ENCODE measurements at places on chromosomes 3 and 15.

DNA sequence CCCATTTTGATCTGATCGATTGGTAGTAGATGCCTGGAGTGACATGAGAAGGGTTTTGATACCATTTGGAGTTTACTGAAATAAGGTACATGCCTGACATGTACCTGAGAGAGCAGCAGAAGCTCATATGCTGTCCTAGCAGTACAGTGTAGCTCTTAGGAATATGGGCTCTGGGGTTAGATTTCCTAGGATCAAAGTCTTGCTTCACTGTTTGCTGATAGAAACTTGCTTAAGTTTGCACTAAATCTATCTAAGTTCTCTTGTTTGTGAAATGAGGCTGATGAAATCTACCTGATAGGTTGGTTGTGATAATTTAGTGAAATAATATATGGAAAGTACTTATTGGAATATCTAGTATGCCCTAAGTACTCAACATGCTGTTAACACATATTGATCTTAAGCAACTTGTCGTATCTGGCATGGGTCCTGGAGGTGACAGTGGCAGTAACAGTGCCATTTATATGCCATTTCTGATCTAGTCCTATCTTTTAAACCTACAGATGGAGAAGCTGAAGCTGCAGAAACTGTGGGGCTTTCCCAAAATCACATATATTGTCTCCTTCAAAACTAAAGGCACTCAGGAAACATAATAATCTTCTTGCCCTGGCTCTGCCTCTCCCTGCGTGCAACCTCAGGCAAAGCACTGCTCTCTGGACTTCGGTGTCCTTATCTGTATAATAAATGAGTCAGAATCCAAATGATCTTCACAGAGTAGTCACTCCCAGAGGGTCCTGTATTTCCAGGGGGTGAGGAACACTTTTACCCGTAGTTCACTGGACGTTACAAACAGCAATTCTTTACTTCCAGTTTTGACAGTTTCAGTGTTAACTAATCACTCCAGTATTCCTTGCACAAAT lies 223.6 kb upstream of the SETMAR start:
- no peak for DNase-seq

DNA sequence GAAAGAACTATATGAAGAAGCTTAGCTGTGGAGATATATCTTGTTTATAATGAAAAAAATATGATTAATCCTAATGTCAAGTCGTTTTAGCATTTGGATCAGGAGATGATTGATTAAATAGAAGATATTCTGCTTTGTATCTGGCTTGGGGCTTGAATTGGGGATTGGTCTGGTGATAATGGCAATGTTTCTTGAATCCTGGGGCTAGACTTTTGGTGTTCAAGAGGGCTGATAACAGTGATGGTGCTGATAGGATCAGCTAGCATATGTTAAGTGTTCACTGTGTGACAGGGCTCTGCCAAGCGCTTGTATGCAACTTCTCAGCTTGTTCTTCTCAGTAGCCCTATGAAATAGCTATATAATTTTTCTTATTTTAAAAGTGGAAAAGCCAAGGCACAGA lies 20.2 kb downstream of the CNOT10 start:
- DNase-seq: no peak

DNA sequence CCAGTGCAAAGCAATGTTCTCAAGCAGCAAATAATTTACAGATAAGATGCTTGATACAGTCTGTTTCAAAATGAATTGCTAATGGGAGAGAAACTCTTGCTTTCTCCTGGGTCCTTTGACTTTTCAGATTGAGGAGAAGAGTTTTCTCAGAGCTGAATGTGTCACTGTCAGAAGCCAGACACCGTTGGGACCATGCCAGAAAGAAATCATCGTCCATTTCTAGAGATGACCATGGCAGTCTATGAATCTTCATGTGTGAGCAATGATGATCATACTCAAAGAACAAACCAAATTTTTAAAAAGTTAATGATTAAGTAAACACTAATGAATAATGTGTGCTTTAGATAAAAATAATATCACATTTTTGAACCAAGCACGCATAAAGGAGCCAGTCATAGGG lies 77.6 kb downstream of the ZNF385D start:
- DNase-seq: no peak

- DNase-seq: peak; percentile 44
Observed at GRCh38 chr15:42604894-42605744, 29.7 kb downstream of the STARD9 start.

DNA sequence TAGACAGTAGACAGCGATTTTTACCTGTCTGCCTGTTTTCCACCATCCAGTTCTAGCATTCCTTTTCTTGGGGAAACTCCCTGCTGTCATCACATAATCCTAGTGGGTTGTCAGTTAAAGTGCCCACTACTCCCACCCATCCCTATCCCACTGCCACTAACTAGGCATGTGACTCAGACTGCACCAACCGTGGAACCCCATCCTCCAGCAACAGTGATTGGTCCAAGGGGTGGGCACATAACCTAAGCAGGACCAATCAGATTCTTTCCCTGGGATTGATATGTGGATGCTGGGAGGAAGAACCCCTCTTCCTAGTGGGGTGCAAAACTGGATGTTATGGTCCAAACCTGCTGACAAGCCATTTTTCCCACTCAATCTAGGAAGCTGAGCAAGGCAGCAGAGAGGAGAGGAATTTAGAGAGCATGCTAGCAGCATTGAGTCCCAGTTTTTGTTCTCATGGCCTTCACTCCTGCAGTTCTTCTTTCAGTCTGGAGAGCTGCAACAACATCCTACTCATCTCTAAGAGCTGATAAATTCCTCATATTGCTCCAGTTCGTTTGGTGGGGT lies 3.9 kb upstream of the INSYN1 start:
- no peak for DNase-seq

DNA sequence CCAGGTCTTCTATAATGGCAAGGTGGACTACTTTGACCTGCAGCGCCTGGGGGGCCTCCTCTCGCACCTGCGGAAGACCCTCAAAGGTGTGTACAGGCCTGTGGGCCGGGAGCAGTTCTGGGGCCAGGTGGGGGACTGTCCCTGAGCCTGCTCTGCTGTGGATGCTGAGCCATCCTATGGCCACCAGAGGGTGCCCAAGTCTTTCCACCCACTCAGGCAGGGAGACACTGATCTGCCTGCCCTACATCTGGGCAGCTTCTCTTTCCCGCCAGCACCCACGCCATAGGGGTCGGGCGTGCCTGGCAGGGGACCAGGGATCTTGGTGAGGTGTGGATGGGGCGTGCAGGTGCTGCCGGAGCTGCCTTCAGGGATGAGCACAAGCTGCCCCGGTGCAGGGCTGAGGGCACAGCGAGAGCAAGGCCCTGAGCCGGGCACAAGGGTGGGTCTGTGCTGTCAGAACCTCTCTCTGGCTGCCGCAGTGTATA lies 14.1 kb downstream of the RNF123 start:
- DNase-seq: peak; percentile 73

DNA sequence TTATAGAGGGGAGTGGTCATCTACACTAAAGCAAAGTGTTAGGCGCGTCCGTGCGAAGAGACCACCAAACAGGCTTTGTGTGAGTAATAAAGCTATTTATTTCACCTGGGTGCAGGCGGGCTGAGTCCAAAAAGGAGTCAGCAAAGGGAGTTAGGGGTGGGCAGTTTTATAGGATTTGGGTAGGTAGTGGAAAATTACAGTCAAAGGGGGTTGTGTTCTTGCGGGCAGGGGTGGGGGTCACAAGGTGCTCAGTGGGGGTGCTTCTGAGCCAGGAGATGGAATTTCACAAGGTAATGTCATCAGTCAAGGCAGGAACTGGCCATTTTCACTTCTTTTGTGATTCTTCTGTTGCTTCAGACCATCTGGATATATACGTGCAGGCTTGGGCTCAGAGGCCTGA lies 47.1 kb downstream of the OIP5 start:
- no peak for DNase-seq

GRCh38 chr15:73273181-73274002 lies 95.4 kb downstream of the HCN4 start:
- DNase-seq: peak; percentile 49

- no peak for DNase-seq
Observed at GRCh38 chr3:135109681-135110080, 314.6 kb downstream of the EPHB1 start.

GRCh38 chr3:99418709-99419108 lies 219.7 kb upstream of the COL8A1 start:
- DNase-seq: no peak

DNA sequence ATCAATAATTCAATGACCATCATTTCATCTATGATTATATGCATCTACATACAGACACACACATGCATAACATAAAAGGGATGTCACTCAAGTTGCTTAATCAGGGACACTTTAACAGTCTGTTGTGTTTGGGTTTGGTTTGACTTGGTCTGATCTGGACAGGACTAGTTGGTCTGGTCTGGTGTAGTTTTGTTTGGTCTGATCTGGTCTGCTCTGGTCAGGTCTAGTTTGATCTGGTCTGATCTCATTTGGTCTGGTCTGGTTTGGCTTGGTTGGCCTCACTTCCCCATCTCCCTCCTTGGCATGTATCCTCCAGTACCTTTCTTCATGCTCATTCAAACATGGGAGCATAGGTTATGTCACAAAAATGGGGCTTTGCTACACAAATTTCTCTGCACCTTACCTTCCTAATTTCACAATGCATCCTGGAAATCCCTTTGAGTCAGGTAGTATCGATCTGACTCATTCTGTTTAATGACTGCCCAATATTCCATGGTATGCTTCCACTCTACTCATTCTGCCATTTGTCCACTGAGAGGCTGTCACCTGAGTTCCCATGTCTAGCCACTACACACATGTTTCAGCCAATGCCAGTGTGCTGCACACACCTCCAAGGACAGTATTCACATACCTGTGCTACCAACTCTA lies 73.0 kb upstream of the TPM1 start:
- no peak for DNase-seq

DNA sequence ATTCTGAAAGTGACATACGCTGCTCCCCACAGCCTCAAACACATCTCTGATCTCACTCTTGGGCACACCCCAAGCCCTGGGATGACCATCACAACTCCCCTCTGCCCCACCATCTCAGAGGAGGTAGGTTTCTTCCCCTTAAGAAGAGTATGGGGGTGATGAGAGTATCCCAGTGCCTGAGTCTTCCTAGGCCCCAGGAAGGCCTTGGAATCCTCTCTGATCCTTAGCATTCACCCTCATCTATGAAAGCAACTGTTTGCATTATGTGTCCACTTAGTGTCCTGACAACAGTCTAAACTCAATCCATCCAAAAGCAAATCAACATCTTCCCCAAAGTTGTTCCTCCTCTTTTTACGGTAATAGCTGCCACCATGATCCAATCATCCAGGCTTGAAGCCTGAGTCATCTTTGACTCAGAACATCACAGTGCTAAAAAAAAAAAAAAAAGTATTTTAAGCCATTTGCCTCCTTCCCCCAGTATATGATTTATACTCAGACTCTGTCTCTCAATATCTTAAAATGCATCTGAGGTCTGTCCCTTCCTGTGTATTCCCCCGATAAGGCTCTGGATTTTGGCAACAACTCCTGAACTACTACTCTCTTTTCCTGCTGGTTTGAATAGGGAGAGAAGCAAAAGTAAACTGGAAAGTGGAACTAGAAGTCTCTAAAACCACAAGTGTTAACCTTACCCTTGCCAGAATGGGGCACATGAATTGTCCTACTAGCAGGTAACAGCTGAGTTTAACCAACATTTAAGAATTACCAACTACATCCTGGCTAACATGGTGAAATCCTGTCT lies 22.5 kb downstream of the POPDC2 start:
- peak; percentile 50 for DNase-seq

DNA sequence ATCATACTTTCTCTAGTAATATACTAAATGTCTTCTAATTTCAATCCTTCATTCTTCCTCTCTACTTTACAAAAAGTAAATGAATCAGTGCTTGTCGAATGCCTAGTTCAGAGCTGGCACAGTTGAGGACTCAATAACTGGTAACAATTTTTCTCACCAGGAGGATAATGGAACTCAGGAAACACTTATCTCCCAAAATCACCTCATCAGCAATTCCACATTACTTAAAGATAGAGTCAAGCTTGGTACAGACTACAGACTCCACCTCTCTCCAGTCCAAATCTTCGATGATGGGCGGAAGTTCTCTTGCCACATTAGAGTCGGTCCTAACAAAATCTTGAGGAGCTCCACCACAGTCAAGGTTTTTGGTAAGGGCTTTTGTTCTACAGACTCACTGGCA lies 16.3 kb downstream of the ZBED2 start:
- no peak for DNase-seq

- DNase-seq: no peak
Observed at GRCh38 chr3:4358273-4358672, 55.1 kb downstream of the SETMAR start.

GRCh38 chr15:67188551-67189218 lies 65.8 kb downstream of the AAGAB start:
- DNase-seq: no peak

Measured in Kasumi-1 (cell line).